Stimulated activated naive CD8-positive, alpha-beta T cell treated with anti-CD3 and anti-CD28 coated beads, Interleukin-15, Interleukin-2, amounts not matched to agents 100 U/mL and 50 U/mL, for 24 hours (primary cell): ENCODE measurements at places on chromosomes 6 and 20.
A peak's percentile ranks its signal among the peaks of the same experiment; 100 is the strongest.

- DNase-seq: no peak
Measured at GRCh38 chr20:19275038-19275629, 62.7 kb downstream of the SLC24A3 start.

DNA sequence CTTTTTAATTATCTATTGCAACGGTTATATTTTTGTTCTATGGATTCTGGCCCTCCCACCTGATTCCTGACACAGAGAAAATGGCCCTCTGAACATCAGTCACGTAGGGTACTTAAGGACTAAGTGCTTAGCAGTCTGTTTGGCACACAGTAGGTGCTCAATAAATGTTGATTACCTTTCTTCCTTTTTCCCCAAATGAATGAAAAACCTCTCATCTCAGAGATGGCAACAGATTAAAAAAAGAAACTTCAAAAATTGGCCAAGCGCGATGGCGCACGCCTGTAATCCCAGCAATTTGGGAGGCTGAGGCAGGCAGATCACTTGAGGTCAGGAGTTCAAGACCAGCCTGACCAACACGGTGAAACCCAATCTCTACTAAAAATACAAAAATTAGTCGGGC is 31.5 kb downstream of the ATXN1 start:
- no peak for DNase-seq

DNA sequence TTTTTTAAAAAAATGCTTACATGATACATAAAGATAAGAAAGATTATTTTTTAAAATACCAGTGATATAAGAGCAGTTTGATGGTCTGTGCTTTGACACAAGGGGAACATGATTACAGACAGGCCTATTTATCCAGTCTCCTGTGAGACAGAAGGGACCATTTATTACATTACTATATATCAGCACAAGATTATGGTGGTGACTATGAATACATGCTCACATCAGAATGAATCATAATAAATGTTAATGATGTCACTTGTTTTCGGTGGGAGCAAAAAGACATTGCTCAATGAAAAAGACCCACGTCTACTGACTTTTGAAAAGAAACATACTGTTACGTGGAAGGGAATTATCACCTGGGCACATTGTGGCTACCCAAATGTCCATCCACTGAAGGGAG is 455.1 kb downstream of the CDC5L start:
- no peak for DNase-seq

DNA sequence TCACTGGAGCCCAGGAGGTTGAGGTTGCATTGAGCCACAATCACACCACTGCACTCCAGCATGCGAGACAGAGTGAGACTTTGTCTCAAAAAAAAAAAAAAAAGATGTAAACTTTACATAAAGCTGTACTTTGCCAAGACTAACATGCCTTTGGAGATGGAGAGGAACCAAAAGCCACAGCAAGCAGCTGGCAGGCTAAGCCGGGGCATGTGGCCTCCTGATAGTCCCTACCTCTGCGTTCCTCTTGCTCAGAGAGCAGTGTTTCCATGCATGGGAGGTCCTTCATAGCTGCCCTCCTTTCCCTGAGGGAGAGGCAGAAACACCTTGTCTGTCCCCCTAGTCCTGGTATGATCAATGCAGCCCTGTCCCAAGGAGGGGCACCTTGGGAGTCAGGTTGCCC is 35.2 kb downstream of the SPATA2 start:
- no peak for DNase-seq

GRCh38 chr6:21138336-21139069 is 455.0 kb upstream of the SOX4 start:
- DNase-seq: no peak

DNA sequence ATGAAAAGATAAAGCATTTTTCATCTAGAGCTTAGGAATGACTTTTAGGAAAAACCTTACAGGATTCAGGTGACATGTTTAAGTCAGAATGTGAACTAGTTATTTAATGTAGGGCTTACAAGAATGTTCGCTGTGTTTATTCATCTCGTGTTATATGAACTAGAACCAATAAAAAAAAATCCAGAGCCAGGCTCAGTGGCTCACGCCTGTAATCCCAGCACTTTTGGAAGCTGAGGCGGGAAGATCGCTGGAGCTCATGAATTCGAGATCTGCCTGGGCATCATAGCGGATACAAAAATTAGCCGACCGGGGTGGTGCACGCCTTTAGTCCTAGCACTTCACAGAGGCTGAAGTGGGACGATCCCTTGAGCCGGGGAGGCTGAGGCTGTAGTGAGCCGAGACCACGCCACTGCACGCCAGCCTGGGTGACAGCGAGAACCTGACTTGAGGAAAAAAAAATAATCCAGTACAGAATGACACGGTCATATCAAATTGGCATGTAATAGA is 46.3 kb downstream of the OR2B2 start:
- peak; percentile 56 for DNase-seq

DNA sequence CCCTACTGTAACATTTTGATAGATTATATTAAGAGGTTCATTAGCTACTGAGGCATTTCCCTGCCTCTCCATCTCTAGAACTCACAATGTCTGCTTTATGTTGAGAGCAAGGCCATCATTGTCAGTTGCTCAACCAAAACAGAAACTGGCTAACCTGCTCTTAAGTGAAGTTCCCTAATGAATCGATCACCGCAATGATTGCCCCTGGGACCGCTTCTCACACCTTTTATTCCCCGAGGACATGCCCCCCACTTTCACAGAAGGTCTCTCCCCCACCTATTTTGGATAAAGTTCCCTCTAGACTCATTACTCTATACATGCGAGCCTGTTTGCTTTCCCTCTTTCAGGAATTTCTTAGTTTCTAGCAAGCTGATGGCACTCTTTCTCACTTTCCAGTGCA is 108.8 kb downstream of the FAM217A start:
- no peak for DNase-seq

GRCh38 chr20:1324598-1325172 is 4.3 kb downstream of the SDCBP2 start:
- DNase-seq: peak; percentile 49

- no peak for DNase-seq
Measured at GRCh38 chr20:61777773-61778494, 287.7 kb downstream of the TAF4 start.

- no peak for DNase-seq
Measured at GRCh38 chr6:30231067-30231466, 17.9 kb upstream of the TRIM26 start.

- DNase-seq: no peak
Measured at GRCh38 chr6:128597004-128597403, 76.6 kb upstream of the PTPRK start.

- DNase-seq: no peak
Measured at GRCh38 chr6:79598012-79598411, 33.1 kb upstream of the SH3BGRL2 start.

- no peak for DNase-seq
Measured at GRCh38 chr6:141211845-141212244, 920.9 kb upstream of the GJE1 start.

GRCh38 chr6:67501755-67502154 is 1133.3 kb upstream of the ADGRB3 start:
- DNase-seq: no peak

DNA sequence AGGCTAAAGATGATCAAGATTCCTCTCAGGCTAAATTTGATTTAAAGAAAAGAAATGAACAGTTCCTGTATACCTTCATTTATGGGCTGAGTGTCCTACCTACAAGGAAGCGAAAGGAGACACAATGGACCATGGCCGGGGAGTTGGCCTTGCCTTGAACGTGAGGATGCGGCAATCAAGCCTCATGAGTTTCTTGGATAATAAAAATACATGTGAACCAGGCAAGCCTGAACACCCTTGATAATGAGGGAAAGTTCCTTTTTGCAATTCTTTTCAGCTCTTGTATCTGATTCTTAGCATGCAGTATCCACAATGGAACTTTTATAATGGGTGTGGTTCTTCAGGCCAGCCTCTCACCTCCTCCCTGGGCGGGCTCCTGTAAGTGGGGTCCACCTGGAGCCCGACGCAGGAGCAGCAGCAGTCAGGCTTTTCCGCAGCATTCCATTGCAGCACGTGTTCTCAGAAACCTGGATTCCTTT is 83.8 kb downstream of the RNASET2 start:
- no peak for DNase-seq

DNA sequence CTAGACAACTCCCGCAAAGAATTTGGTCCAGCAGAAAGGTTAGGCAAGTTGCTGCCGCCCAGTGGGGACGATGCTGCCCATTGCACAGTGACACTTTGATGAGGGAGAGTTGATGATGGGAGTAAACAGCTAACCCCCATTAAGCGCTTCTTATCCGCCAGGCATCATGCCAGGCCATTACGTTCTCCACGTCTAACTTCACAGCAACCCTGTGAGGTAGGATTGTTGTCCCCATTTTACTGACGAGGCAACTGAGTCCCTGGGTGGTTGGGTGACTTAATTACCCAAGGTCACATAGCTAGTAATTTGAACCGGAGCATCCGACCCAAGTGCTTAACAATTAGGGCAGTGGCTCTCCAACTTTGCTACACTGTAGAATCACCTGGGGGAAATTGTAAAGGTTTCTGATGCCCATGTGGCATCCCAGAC is 738 bp downstream of the RALGAPB start:
- DNase-seq: no peak

DNA sequence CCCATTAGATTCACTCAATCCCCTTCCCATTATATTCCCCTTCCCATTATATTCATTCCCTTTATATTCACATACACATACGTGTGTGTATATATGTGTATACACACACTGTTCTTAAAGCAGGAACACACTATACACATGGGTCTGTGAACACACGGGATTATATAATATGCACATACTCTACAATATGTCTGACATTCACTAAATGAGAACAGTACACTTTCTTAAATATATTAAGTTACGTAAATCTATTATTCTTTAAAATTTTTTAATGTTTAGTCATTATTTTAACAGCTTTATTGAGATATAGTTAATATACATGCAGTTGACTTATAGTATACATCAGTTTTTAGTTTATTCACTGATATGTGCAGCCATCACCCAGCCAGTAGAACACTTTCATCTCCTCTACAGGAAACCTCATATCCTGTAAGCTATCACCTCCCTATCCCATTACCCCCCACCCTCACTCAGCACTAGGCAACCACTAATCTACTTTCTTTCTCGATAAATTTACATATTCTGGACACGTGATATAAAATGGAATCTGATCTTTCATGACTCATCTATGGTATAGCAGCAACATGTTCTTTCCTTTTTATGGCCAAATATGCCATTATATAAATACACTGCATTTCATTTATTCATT is 13.9 kb upstream of the SUMO4 start:
- no peak for DNase-seq

DNA sequence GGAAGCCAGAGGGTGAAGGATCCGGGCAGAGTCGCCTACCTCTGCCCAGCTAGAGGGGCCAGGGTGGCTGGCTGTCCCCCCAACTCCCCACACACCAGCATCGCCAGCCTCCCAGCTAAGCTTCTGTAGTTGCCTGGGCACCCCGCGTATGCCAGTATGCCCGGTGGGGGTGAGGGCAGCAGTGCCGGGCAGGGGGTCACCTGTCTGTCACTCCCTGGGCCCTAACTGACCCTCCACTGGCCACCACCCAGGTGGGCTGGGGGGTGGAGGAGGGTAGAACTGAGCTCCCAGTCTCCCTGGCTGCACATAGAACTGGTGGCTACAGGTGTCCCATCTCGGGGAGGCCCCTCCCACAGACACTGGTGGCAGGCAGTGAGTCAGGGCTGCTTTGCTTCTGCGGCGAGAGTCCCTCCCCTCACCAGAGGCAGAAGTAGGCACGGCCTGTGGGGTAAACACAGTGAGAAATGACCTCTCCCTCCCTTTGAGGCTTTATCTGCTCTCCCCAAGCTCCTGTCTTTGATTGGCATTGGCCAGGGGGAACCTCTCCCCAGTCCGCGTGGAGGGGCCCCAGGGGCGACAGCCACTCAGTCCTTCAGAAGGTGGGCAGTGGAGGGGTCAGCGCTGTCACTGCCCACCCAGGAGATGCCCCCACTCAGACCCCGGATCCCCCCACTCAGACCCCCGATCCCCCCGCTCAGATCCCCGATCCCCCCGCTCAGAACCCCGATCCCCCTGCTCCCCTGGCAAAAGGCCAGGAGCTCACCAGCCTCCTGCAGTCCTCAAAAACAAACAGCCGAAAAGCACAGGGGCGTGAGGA is 2.5 kb downstream of the NTSR1 start:
- DNase-seq: peak; percentile 26

DNA sequence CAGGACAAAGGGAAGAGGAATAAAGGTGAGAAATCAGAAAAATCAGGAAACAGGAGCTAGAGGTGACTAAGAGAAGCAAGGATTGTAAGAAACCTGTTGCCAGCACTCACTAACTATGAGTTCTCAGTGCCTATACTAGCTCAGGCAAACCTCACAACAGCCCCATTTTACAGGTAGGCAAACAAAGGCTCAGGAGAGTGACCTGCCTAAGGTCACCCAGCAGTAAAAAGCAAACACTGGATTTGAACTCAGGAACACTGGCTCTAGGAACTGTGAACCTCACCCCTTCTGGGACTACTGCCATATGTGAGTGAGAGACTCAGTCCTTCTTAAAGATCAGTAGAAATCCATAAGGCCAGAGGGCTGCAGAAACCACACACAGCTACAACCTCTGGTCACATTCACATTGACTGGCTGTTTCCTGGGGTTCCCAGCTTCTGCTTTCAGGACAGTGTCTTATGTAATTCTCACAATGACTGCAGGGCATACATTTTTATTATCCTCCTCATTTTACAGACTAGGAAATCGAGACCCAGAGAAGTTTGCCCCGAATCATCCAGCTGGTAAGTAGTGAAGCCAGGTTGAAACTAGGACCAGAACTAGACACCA is 80.7 kb upstream of the MAFB start:
- no peak for DNase-seq

DNA sequence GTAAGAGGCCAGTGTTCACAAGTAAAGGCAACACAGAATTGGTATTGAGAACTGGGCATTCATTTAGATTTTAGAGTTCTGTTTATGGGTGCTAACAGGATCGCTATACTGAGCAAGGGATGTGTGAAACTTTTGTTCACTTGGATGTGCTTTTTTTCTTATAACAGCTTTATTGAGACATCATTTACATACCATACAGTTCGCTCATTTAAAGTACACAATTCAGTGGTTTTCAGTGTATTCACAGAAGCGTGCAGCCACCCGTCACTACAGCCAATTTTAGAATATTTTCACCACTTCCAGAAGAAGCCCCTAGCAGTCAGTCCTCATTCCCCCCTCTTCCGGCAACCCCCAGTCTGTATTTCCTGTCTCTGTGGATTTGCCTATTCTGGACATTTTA is 48.7 kb downstream of the GFRA4 start:
- DNase-seq: no peak
